ENCODE measurements at places on chromosomes 16 and 17.
A peak's percentile ranks its signal among the peaks of the same experiment; 100 is the strongest.

DNA sequence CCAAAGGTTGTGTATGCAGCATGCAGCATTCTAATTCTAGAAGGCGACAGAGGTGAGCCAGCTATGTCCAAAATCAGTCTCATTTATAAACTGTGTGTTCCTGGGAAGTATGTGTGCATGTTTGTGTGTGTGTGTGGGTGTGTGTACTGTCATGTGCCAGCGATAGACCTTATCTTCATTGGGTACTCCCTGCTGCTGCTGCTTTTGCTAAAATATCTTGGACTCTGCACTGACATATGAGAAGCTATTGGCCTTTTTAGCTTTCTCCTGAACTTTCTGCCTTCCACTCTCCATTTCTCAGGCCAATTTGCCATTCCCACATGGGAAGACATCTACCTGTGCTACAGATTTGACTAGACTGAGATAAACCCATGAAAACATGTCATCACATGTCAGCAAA lies 2.0 kb upstream of the LPO start:
- DNase-seq: no peak

- DNase-seq: no peak
Measured at GRCh38 chr17:28714281-28714680, 2.6 kb upstream of the PROCA1 start.

DNA sequence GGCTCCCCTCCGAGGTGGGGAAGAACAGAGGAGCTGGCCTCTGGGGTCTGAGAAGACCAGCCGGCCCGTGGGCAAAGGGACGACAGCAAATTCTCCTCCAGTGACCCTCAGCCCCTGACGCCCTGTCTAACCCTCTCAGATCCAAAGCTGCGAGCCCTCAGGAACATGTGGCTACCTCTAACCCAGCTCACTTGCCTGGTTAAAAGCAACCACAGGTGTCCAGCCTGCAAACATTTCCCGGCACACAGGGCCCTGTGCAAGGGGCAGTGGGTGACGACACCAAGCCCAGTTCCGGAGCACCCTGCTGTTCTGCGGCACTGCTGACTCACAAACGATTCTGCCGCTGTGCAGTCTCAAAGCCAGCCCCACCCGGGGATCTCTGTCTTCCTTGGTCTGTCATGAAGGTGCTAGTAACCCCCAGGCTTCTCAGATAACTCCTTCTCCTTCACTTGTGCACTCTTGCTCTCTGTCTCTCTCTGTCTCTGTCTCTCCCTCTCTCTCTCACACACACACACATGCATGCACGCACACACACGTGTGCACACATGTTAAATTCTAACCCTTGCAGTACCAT lies 23.0 kb downstream of the WNT3 start:
- peak; percentile 27 for DNase-seq

GRCh38 chr16:5386989-5387388 lies 289.4 kb upstream of the EEF2KMT start:
- DNase-seq: no peak

GRCh38 chr17:39953471-39953888 lies 9.3 kb upstream of the GSDMA start:
- DNase-seq: no peak

DNA sequence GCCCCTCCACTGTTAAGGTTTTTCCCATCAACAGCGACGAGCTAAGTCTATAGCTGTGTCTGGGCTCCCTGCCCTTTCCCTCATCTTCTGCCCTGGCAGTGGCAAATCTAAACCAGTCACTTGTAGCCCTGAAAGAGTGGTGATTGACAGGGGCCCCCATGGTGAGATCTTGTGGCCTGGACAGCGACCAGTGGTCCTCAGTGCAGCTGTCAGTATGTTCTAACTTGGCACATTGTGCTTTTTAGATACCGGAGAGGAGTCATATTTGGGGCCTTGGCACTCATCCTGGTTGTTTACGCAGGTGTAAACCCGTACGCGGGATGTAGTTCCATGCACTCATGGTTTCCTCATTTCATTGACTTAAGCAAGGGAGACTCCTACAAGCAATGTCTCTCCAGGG lies 57.5 kb upstream of the ARHGAP44 start:
- DNase-seq: no peak

GRCh38 chr17:17295141-17295540 lies 8.0 kb upstream of the NT5M start:
- DNase-seq: no peak

Data from iris pigment epithelial cell (primary cell).